ENCODE measurements at places on chromosomes 1 and 21. TPM values are rescaled to one million over a fixed set of nuclear protein-coding genes. Genes with fewer than 3 reads are reported as not detected.

AHCYL1 gene
- total RNA-seq, result 52.6 TPM

RAB29 gene
- total RNA-seq, result 78.4 TPM

ZSWIM5 gene
- 0.17 TPM for total RNA-seq

ANKRD65 gene
- total RNA-seq, result not detected

RCC1 gene
- total RNA-seq, result 58.3 TPM

Measured in T-helper 1 cell treated with Interleukin-12 subunit alpha and Interleukin-12 subunit beta and Interleukin-4 antibody, amounts not matched to agents 30 ng/mL and 1 ng/mL, for 36 hours (primary cell).